NCI-H1105 treated with DMSO at 0.1 percent for 48 hours (cell line): ENCODE measurements at places on chromosomes 16 and 17.
A peak's percentile ranks its signal among the peaks of the same experiment; 100 is the strongest.

DNA sequence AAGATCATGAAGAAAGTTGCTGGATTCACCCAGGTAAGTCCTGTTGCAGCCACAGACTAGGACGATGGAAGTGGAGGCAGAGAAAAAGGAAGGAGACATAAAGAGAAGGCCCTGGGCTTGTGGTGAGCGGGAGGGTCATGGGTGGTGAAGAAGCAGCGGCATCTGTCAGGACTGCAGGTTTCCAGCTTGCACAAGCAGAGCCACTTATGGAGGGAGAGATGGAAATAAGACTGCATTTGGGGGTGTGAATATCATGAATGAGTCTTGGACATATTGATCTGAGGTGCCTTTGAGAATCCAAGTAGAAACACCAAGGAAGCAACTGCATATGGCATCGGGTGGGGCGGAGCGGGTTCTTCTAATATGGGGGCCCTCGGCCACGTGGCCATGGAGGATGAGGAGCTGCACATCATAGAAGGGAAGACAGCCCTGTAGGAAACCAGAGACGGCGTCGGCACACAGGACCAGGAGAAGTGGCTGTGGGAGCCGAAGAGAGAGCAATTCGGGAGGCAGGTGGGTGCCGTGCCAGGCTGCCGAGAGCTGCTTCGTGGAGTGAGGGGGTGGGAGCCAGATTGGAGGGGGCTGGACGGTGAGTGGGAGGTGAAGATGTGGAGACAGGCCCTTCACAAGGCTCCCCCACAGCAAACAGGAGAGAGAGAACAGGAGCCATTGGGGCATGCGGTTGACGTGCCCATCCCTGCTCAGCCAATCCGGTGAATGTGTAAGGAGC, 243.5 kb downstream of the GSG1L start:
- no peak for DNase-seq

- no peak for DNase-seq
These were observed 362.1 kb upstream of the CCL2 start for GRCh38 chr17:33892717-33893591.

GRCh38 chr17:79005063-79005861, 4.3 kb downstream of the CANT1 start:
- DNase-seq, result peak; percentile 80

DNA sequence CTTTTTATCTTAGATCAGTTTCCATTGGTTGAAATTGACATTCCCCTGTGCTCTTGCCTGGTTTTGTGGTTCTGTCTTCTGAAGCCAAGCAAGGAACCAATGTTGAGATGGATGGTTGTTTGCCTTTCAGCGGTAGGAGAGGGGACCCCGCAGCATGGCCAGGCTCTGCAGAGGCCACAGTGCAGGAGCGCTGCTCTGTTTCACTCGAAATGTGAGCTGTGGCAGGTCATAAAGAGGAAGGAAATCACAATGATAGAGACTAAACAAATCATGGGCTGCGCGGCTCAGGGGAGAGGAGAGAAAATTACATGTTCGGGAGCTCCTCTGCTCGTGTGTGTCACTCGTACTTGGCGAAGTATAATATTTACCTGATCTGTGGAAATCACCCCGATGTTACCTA, 148.2 kb downstream of the SNX29 start:
- no peak for DNase-seq

DNA sequence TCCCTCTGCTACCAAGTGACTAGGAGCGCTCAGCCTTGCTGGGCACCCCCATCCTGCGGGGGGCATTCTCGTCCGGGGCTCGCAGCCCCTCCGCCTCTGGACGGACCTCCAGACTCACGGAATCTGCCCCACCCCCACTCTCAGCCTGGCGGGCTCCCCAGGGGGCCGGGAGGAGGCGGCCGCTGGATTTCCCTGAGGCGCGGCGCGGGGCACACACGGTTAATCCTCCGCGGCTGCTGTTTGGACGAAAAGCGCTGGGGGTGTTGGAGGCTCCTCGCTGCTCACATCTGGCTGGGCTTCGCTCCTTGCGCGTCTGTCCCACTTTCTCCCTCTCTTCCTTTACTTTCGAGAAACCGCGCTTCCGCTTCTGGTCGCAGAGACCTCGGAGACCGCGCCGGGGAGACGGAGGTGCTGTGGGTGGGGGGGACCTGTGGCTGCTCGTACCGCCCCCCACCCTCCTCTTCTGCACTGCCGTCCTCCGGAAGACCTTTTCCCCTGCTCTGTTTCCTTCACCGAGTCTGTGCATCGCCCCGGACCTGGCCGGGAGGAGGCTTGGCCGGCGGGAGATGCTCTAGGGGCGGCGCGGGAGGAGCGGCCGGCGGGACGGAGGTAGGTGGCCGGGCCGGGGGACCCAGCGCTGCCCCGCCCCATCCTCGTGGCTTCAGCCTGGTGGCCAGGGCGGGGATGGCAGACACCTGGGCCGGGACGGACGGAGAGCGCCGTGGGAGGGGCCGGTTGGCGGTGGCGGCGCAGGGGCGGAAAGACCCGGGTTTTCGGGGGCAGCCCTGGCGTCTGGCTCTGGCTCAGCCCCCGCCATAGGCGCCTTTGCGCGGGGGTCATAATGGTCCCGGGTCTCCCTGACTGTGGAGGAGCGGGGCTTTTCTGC, at the start of gene C1QTNF1:
Gene C1QTNF1, plus strand, starts transcription at position 284 of the 886 bp plus-strand sequence. CDS start 19,800 bp downstream, outside the sequence.
- DNase-seq, result peak; percentile 39

- no peak for DNase-seq
These were observed 66.9 kb downstream of the RNF213 start for GRCh38 chr17:80327518-80327917.

GRCh38 chr16:474420-475122, 49.1 kb downstream of the RAB11FIP3 start:
- no peak for DNase-seq

GRCh38 chr16:27774779-27775178, 224.8 kb downstream of the KATNIP start:
- DNase-seq, result no peak

DNA sequence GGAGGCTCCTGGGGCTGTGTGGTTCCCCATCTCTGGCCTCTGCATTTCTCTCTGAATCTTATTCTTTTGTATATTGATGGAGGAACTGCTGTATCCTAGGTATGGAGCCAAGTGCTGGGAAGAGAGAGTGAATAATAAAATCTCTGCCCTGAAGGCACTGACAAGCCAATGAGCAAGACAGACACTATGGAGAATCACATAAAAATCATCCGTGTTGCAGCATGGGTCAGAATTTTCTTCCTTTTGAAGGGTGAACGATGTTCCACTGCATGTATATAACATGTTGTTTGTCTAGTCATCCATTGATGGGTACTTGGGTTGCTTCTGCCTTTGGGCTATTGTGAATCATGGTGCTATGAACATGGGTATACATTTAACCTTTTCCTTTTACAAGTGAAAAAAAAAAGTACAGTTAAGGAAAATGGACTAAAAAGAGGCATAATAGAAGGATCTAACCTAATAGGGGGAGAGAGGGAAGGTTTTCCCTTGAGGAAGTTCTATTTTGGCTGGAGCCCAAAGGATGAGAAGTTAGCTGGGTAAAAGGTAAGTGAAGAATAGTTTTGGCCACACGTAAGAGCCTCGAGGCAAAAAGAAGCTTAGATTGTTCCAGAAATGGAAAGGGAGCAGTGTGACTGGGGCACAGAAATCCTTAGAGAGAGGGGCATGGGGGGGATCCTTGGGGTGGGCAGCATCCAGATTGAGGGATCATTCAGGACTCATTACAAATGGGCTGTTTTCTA, 32.3 kb upstream of the GNA13 start:
- DNase-seq, result no peak

DNA sequence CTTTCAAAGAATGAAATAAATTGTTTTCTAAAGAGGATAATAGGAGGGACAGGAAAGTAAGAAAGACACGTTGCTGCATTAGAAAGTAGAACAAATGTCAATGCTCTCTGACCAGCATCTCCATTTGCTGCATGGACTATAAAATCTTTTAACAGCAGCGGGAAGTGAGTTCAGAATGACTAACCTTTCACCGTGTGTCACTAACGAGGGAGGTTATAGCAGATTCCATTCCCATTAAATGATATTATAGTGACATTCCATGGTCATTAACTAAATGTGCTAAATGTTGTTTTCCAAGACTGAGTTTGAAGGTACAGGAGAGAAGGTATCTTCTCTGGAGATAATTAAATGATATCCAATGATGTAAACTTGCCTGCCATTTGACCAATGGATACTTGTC, 127.1 kb upstream of the HS3ST3A1 start:
- DNase-seq, result no peak

GRCh38 chr16:31365131-31365865, 10.3 kb downstream of the ITGAX start:
- no peak for DNase-seq
